Left colon (tissue), 2 donors: ENCODE measurements at places on chromosomes 2 and 18. TPM values are rescaled to one million over a fixed set of nuclear protein-coding genes. Genes with fewer than 3 reads are reported as not detected.

Gene CYP1B1
- total RNA-seq, result 2.5 TPM

Gene HJURP
- 6.3 TPM for total RNA-seq

Gene PTH2R
- 0.08 TPM for total RNA-seq

Gene GAL3ST2
- total RNA-seq, result 50.8 TPM

Gene SNORC
- 35.0 TPM for total RNA-seq

Gene HOXD4
- 3.8 TPM for total RNA-seq

Gene ADGRF3
- 0.49 TPM for total RNA-seq

Gene CAPN14
- total RNA-seq, result 0.09 TPM

Gene CYBRD1
- 73.1 TPM for total RNA-seq

Gene PROM2
- 32.9 TPM for total RNA-seq

- DNase-seq, result no peak
Observed at GRCh38 chr2:65357959-65358294, 74.5 kb downstream of the SPRED2 start.

DNA sequence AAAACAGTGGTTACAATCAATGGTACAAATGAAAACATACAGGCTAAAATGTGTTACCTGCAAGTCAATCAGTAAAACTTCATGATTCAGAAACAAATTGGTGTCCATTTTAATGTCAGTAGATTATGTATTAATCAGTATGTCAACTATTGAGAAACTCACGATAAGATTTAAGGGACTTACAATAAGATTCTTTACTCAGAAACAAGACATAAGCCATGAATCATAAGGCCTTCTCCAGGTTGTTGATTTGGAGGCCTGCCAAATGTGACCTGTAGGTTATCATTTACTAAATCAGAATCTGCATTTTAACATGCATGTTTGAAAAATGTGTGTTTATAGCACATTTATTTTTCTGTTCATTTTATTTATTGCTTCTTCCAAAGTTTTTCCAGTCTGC, 623.1 kb downstream of the CCDC85A start:
- DNase-seq, result no peak

- no peak for DNase-seq
Observed at GRCh38 chr2:18961991-18962421, 372.6 kb upstream of the NT5C1B start.

- DNase-seq, result no peak
Observed at GRCh38 chr2:121562269-121563176, 31.8 kb downstream of the RNU4ATAC start.

DNA sequence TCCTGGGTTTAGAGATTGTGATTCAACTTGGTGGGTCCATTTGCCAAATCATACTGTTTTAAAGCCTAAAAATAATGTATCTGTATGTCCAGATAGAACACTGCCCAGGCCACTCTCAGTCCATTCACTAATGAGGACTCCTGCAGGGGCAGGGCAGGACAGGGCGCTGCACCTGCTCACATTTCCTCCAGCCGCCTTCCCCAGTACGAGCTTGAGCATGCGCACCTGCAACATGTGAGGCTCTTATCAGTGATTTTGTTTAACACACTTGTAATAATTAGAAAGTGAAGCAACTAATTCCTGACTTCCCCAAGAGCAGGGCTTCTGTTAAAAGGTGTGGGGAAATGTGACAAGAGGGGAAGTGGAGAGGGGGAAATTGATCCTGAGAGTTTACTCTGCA, 89.7 kb downstream of the AFF3 start:
- no peak for DNase-seq

DNA sequence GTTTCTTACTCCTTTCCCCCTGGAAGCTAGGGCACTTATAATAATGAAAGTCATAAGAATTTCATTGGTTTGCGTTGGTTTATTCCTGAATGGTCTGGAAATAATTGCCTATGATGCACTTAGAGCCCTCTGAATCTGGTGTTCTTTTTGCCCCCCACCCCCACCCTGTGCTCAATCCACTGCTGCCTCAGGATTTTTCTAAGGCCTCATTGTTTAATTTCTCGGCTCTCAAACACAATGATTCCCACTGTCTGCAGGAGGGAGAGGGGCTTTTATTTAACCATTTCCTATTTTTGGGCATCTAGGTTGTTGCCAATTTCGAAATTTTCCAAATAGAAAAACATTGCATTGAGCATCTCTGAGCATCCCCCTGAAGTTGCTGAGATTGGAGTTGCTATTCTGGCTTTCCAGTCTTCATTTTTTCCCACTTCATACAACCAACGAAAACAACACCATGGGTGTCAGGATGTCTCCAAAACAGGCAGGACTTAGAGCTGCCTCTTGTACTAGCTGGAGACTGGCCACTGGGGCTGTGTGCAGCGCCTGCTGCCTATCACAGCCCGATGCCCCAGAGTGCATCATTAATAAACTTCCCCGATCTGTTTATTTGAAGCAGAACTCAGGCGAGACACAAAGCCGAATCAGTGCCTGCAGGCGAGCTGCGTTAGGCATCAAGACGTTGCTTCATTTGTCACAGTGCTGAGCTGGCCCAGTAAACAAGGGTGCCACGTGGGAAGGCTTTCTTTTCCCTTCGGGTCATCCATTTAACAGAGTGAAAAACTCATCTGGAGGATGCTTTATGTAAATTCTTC, 1.8 kb upstream of the PCARE start:
- no peak for DNase-seq

DNA sequence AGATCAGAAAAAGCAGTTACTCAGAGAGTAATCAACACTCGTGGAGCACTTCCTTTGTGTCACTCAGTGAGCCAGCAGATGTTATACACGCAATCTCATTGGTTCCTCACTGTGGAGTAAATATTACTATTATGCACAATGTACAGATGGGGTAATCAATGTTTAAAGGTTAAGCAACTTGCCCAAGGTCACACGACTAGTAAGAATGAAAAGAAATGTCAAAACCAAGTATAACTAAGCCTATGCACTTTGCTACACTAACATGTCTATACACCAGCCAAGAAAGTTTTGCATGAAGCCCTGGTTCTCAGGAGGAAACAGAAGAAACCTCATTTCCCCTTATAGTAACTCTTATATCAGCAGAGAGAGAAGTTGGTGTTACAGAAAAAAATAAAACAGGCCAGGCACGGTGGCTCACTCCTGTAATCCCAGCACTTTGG, 5.4 kb downstream of the METTL21A start:
- no peak for DNase-seq

DNA sequence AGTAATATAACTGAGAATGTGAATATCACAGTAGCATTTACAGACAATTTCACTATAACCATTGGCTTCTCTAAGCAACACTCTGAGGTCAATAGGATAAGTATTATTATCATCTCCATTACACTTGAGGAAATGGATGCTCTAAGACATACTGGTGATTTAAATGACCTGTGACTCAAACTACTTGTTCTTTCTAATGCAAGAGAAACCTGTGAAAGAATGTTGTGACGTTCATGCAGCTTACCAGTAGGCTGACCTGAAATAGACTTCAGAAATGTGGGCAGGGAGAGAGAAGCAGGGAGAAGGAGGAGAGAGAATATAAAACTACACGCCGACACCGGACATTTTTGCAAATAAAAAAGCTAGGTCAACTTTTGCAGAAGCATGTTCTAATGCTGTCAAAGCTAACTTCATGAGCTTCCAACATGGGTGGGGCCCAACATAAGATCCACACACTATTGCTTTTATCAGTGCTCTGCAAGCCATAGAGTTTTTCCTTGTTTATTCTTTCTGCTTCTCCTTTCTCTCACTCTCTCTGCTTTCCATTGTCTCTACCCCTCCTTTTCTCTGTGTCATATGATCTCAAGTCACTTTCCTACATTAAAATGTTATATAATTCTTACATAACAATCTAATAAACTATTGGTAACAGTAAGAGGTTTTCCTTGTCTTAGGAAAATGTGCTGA, 217.6 kb upstream of the FN1 start:
- no peak for DNase-seq

DNA sequence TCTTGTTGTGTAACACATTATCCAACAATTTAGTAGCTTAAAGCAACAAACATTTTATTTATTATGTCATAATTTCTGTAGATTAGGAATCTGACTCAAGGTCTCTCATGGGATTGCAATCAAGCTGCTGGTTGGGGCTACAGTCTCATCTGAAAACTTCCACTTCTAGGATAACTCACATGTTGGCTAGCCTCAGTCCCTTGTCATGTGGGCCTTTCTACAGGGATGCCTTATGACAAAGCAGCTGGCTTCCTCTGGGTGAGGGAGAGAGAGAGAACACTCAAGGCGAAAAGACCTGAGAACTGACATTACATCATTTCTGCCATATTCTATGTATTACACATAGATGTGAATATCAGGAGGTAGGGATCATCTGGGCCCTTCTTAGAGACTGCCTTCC, 317.9 kb upstream of the VRK2 start:
- DNase-seq, result no peak

GRCh38 chr18:9831036-9831722, 54.6 kb upstream of the TXNDC2 start:
- DNase-seq, result no peak

DNA sequence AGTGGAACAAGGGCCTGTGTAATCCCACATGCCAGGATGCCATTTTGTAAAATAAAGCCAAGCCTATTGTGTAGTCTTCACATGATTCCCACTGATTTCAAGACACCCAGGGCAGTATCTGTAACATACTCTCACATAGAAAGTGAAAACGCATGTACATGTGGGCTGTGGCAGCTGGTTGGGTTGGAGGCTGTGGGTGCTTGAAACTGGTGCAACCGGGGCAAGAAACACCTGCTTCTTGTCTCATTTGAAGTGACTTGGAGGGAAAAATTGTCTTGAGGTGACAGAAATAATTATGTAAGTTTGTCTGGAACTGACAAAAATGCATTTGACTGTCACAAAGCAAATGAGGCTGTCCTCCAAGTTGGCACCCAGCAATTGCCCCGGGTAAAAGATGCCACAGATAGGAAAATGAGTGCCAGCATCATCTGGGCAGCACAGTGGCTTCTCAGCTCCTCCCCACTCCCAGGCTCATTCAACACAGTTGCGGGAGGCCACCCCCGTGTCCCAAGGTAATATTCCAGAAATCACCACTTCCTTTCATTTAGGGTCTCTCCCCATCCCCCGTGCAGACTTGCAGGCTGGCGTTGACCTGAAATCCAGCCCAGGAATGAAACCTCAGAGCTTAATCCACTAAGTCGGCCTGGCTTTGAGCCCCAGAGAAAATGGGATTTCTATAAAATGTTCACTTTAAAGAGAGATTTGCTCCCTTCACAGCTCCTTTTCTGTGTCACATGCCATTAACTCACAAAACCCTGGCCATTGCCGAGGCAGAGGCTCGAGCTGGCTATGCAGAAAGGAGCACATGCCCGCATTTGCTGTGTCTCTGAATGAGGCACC, 293.9 kb upstream of the PARD3B start:
- DNase-seq, result no peak

- DNase-seq, result no peak
Observed at GRCh38 chr2:101837354-101837753, 139.8 kb downstream of the MAP4K4 start.

DNA sequence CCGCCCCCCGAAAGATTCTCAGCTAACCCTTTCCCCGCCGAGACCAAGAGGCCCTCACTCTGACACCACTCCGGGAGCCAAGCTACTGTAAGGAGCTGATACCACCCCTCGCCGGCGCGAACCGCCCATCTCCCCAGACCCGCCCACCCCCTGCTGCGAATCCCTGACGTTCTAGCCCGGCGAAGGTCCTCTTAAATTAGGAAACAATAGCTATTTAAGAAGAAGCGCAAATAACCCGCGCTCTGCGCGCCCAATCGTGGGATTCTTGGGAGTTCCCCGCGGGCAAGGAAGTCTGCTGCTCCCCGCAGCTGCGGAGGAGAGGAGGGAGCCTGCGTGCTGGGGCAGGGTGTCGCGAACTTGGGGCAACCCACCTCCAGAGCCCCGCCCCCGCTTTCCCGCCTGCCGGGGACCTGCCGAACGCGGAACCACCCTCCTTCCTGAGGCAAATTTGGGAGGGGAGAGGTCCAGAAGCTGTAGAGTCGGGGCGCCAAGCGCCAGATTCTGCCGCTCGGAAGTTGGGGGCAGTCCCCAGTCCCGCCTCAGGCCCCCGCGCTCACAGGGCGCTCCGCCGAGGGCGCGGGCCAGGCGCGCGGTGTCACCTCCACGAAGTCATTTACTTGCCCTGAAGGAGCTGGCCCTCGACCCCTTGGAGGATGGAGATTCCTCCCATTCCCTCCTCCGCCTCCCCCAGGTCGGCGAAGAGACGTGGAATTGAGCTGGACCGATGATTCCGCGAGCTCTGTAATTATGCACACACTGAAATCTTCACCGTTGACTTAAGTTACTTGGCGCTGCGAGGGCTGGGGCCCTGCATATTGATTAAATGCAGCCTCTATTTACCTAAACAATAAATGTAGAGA, 8.4 kb upstream of the SP9 start:
- no peak for DNase-seq

GRCh38 chr2:38323623-38324022, 53.5 kb downstream of the ATL2 start:
- no peak for DNase-seq

GRCh38 chr2:177692783-177693269, 300.3 kb downstream of the AGPS start:
- DNase-seq, result no peak

DNA sequence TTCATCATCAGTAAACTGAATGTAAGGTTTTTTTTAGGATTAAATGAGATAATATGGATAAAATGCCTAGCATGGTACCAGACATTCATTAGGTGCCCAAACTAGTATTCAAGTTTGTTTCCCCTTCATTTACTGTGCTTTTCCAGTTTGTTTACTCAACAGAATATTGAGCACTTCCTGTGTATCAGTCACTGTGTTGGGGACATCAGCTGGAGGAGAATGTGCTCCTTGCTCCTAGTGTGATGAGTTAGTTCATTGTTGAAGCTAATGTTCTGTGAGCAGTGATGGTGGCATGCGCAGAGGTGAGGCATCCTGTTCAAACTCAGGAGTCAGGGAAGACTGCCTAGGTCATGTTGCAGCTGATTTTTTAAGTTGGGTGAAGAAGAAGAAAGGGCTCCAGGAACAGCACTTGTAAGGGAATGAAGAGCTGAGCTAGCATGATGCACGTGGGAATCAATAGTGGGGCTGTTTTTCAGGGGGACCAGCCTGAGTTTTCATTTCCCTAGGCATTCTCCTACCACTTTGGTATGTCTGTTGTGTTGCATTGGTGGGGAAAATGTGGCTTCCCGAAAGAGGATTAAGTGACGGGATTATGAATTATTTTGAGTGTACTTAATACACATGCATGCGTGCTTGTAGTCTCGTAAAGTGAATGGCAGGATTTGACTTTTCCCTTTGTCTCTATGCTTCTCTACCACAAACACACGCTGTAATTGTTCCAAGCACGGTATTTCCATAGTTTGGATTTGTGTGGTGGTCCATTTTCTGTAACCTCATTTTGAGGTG, 23.7 kb downstream of the TTLL4 start:
- no peak for DNase-seq
